ENCODE measurements at places on chromosomes 6 and 20. TPM values are rescaled to one million over a fixed set of nuclear protein-coding genes. Genes with fewer than 3 reads are reported as not detected.

Gene CENPW
- 14.5 TPM for total RNA-seq

Gene SPATS1
- not detected for total RNA-seq

Gene SYCP2L
- not detected for total RNA-seq

Gene SCUBE3
- total RNA-seq = 58.5 TPM

Gene SUPT3H
- 10.3 TPM for total RNA-seq

Gene FOXA2
- total RNA-seq = 1.00 TPM

Gene CUL7
- 58.9 TPM for total RNA-seq

Gene ADGRG6
- 6.6 TPM for total RNA-seq

Gene PPP1R14C
- total RNA-seq = 1.9 TPM

Gene ATP9A
- 13.9 TPM for total RNA-seq

Gene SIGLEC1
- not detected for total RNA-seq
